ENCODE measurements at places on chromosomes 3 and 15. TPM values are rescaled to one million over a fixed set of nuclear protein-coding genes. Genes with fewer than 3 reads are reported as not detected.

DNA sequence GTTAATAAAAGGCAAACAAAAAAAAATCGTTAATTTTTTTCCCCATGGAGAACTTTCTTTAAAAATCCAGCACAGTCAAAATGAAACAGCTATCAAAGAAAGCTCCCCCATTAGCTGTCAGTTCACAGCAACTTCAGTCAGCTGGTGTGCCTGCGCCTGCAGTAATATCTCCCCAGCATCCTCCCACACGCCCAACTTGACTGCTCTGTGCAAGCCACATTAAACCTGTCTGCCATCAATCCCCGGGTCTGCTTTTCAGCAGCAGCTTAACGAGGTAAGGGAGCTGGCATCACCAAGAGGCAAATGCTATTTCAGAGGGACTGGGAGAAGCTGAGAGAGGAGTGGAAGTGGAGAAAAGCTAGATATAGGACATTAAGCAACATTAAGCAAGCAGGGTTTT is 337.5 kb downstream of the GAP43 start:
- no peak for DNase-seq

Gene GABRA5
- total RNA-seq = not detected

- no peak for DNase-seq
These were observed 51.7 kb downstream of the HMCES start for GRCh38 chr3:129330409-129330808.

Gene STX19
- total RNA-seq = not detected

- no peak for DNase-seq
These were observed 359.6 kb upstream of the TPRG1 start for GRCh38 chr3:188812198-188812597.

Gene CCR9
- not detected for total RNA-seq

Gene PLA2G4D
- not detected for total RNA-seq
